ENCODE measurements at places on chromosomes 7 and 10.

DNA sequence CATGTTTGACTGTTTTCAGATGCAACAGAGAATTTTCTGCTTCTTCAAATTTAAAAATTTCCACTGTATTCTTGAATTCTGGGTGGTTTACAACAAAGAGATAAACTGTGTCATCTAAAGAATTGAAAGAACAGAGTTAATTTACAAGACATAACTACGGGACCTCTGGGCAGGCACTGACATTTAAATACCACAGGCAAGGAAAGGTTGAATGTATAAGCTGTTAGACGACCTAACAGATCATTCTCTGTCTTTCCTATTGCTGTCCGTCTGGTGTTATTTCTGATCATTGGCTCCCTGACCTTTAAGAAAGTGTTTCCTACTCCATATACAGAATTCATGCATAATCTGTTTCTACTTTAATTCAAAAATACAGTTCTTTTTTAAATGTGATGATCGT, 15.5 kb upstream of the PON3 start:
- no peak for DNase-seq

DNA sequence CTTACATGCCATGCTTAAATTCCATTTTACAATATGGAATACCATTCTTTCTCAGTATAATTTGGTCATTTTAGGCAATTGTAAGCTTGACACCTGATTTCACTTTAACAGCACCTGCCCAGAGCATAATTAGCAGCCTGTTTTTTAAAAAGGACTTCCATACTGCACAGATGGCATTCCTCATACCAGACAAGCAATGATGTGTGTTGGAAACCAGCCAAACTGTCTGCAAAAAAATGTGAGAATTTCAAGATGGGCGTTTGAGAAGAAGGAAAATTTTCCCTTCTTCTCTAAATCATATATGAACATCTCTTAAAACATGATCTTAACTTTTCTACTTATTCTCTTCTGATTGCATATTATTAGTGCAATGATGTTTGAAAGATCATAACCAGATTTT, 40.4 kb upstream of the AGMO start:
- no peak for DNase-seq

- no peak for DNase-seq
Observed at GRCh38 chr7:13032576-13032975, 345.1 kb downstream of the ARL4A start.

DNA sequence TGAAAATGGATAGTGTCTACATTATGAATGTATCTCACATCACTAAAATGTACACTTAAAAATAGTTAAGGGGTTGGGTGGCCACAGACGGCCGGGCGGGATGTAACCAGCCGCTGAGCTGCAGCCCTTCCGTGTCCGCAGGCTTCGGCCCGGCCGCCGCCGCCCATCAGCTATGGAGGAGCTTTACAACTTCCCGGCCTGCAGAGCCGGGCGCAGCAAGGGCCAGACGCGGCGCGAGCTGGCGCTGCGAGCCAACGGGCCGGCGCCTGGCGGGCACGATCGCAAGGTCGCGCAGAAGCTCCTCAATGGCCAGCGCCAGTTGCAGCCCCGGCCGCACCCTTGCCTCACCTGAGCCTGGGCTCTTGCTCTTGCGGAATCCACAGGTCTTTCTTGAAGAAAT, 69.1 kb downstream of the KMT2C start:
- DNase-seq, result no peak

DNA sequence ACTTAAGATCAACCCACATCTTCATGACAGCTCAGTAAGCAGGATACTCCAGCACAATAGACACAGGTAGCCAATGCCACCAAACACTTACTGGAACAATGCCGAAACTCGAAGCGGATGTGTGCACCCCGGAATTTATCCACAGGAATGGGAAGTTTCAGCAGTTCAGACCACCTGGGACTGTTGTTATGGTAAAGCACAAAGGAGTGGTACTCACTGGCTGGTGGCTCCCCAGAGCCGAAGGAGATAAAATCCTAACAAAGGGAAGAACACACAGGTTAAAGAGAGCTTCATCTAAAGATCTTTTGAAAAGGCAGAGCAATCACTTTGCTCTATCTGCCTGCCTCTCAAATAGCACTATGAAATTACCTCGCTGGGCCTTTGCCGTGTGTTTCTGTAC, 305.9 kb downstream of the DOCK4 start:
- no peak for DNase-seq

DNA sequence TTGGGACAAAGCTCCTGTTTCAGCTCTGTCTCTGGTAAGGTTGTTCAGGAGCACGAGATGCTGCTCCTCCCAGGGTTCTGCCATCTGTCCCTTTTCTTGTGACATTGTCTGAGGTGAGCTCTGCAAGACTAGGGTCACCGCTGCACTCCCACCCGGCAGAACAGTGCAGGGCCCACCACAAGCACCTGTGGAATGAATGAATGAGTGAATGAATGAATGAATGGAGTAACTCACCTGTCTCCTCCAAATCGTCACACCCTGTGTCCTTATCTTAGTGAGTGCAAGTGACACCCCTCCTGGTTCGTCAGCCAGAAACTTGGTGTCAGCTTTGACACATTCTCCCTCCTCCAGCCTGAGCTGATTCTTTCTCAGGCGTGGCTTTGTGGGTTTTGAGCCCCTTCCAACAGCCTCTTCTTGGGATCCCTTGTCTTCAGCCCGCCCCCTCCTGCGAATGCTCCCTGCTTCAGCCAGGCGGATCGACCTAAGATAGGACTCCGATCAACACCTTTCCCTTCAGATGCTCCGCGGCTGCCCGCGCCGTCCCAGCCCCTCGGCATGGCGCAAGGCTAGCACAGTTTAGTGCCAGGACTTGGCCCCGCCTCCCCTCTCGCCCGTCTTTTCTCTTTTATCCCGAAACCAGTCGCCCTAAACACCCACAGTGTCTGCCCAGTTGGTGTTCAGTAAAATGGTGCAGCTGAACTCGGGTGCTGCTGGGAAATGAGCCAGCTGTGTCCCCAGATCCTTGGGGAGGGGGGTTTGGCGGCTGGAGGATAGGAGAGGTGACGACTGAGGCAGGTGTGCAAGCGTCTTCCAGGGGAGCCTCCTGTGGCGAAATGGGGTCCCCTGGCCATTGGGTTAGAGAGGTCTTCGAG, 89.3 kb downstream of the BEND7 start:
- no peak for DNase-seq

GRCh38 chr7:3321206-3321605, 20.2 kb downstream of the SDK1 start:
- DNase-seq, result no peak

DNA sequence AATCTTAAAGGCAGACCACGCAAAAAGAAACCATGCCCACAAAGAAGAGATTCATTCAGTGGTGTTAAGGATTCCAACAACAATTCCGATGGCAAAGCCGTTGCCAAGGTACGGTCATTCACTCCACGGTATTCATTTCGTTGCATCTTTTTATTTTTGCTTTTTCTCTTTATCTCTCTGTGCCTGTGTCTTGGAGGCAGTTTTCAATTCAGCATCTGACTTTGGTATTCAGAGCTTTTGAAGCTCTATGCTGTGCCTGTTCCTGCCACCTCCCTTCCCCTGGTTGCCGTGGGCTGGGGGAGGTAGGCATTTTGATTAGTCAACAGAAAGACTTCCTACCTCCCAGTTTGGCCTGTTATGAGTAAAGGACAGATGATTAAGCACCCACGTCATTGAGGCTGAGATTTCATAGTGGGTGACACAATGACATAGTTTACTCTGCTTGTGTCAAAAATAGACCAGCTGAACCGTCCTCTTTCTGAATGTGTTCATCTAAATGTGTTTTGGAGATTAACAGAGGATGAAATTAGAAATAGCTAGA, 149.5 kb downstream of the ARID5B start:
- DNase-seq, result no peak

DNA sequence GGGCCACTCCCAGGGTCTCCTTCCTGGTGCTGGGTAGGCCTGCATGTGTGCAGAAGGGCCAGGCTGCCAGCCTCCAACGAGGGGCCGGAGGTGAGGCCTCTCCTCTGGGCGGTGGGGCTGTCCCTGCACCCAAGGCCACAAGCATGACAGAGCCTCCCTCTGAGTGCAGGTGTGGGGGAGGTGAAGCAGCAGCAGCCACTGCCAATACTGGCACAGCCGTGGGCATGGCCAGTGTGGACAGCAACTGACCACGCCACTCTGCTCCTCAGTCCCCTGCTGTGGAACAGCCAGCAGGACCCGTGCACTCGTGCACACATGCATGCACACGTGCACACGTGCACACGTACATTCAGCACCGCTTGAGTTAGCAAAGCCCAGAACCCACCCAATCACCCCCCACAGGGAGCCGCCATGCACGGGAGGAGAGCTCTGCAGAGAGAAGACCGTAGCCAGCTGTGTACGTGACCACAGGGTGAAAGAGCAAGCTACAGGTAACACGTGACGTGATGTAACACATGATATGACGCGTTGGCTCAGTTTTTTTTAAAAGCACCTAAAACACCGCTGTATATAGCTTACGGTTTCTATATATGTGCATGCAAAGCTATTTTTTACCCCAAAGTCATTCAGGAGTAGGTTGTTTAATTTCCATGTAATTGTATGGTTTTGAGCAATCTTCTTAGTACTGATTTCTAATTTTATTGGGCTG, 23.1 kb downstream of the PAPOLB start:
- DNase-seq, result no peak

- no peak for DNase-seq
Observed at GRCh38 chr10:17003651-17004286, 125.8 kb downstream of the CUBN start.

DNA sequence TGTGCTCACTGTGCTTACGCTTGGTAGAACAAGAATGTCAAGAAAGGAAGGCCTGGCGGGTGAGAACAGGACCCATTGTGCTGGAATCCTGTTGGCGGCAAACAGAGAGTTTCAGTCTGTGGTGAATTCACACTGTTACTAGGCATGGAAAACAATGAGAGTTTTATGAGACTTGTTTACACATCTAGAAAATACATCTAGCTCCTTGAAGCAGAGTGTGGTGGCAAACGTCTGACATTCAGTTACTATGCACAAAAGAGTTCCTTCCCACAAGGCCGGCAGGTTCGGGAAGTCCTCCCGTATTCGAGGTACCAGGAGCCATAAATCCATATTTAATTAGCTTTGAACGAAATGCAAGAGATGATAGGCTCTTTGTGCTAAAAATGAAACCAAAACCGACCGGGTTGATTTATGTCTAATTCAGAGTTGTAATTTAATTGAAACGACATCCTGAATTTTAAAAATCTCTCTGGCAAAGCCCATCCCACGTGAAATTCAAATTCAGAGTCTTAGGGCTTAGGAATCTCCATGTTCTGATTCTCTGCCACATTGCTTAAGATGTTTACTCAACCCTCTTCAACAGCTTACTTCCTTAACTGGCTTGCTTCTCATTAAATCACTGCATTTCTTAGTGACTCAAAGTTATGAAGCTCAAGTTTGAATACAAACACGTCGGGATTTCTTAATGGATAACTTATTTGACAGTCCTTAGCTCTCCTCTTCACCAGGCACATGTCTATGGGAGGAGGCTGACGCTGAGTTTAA, 299.9 kb upstream of the PITRM1 start:
- DNase-seq, result no peak

DNA sequence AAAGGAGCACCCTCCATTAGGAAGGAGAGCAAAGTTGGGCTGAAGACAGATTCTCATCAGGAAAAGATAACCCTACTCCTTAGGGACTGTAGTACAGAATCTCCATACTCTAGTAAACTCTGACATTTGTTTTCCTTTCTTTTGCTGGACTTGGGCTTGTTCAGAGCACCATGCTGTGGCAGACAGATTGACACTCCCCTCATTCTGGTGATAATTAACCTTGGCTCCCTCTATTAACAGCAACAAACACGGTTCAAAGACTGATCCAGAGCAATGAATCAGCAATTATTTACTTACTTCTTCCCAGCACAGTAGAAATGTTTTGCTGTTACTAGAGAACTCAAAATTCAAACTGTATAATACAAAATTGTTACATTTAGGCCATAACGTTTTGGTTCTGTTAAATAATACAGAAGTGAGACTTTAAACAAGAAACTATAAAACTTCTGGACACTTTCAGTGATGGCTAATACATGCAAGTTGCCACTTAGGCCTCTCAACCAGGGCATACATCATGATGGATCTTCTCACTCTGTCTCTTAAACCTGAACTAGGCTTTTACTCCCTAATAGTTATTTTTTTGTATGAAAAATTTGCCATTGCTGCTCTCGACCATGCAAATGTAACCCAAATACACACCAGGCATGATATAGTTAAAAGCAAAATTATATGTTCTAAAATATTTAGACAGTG, 639.0 kb downstream of the IPMK start:
- no peak for DNase-seq

GRCh38 chr7:116293139-116293538, 82.8 kb downstream of the TES start:
- DNase-seq, result no peak

DNA sequence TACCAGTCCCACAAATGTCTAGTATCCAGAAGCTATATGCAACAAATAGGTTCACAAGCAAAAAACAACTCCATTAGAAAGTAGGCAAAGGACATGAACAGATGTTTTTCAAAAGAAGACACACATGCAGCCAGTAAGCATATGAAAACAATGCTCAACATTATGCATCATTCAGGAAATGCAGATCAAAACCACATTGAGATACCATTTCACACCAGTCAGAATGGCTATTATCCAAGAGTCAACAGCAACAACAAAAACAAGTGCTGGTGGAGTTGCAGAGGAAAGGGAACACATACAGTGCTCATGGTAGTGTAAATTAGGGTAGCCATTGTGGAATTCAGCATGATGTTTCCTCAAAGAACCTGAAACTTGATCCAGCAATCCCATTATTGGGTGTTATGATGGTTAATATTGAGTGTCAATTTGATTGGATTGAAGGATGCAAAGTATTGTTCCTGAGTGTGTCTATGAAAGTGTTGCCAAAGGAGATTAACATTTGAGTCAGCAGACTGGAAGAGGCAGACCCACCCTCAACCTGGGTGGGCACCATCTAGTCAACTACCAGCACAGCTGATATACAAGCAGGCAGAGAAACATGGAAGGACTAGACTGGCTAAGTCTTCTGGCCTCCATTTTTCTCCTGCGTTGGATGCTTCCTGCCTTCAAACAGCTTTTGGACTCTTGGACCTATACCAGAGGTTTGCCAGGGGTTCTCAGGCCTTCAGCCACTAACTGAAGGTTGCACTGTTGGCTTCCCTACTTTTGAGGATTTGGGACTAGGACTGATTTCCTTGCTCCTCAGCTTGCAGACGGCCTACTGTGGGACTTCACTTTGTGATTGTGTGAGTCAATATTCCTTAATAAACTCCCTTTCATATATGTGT, 218.4 kb upstream of the SEMA3D start:
- DNase-seq, result no peak

GRCh38 chr10:4807761-4808507, 18.1 kb upstream of the AKR1E2 start:
- no peak for DNase-seq

DNA sequence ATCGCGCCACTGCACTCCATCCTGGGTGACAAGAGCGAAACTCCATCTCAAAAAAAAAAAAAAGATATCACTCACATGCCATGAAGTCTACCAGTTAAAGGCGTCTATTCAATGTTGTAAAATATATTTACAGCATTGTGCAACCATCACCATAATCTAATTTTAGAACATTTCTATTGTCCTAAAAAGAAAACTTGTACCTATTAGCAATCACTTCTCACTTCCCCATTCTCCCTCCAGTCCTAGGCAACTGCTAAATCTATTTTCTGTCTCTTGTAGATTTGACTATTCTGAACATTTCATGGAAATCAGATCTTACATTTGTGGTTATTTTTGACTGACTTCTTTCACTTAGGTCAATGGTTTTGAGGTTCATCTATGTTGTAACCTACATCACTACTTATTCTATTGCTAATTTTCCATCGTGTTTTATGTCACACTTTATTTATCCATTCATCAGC, 25.2 kb upstream of the OTUD1 start:
- DNase-seq, result peak; percentile 22

- DNase-seq, result peak; percentile 9
Observed at GRCh38 chr7:100875356-100875751, 451 bp downstream of the SRRT start.

GRCh38 chr7:96388620-96389383, 66.9 kb upstream of the SLC25A13 start:
- no peak for DNase-seq

Data from AML-193 (cell line).